Panc1 (cell line): ENCODE measurements at places on chromosomes 16 and 17.

- no peaks in the 10 kb centered on the region for H3K27me3 ChIP-seq
- no peak overlapping the region for H3K4me3 ChIP-seq
- H3K27ac ChIP-seq: no peak overlapping the region
- H3K4me1 ChIP-seq: no peaks in the 10 kb centered on the region
- H3K36me3 ChIP-seq: no peaks in the 10 kb centered on the region
Measured at GRCh38 chr16:66703406-66704215, 7.1 kb upstream of the CMTM4 start.

- H3K27ac ChIP-seq: no peak overlapping the region
- H3K4me1 ChIP-seq: no peaks in the 10 kb centered on the region
- no peaks in the 10 kb centered on the region for H3K27me3 ChIP-seq
- DNase-seq: no peak
- no peaks in the 10 kb centered on the region; the same call in 1 of the 2 replicates for H3K36me3 ChIP-seq
- H3K4me3 ChIP-seq: no peak overlapping the region
Measured at GRCh38 chr17:17080781-17081180, 38.5 kb downstream of the MPRIP start.

GRCh38 chr17:82392941-82393340 is 21.4 kb downstream of the UTS2R start:
- no peaks in the 10 kb centered on the region for H3K27me3 ChIP-seq
- no peaks in the 10 kb centered on the region for H3K36me3 ChIP-seq
- H3K27ac ChIP-seq: no peak overlapping the region
- H3K4me1 ChIP-seq: peaks cover 7% of the 10 kb centered on the region; the same call in 1 of the 2 replicates
- no peak overlapping the region for H3K4me3 ChIP-seq
- no peak for DNase-seq

GRCh38 chr16:11025120-11025531 is 80.8 kb downstream of the CLEC16A start:
- DNase-seq: no peak
- H3K27me3 ChIP-seq: no peaks in the 10 kb centered on the region
- H3K4me3 ChIP-seq: no peak overlapping the region
- no peaks in the 10 kb centered on the region for H3K36me3 ChIP-seq

DNA sequence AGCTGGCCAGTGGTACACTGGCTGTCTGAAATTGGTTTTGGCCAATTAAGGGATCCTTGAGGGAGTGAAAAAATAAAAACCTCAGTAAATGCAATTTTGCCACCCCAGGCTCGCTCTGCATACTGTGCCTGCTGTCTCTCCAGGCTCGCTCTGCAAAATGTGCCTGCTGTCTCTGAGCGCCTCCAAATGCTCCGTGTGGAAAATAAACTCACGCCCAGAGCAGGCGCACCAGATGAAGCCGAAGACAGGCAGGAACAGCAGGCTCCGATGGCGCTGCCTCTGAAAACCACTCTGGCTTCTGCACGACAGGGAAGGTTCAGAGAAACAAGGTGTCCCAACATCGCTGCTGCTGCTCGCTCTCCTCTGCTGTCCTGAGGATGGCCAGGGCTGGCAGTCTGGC is 29.1 kb downstream of the SNN start:
- no peak overlapping the region for H3K4me3 ChIP-seq
- no peak for DNase-seq

- H3K27ac ChIP-seq: peak within 1 kb of the TSS; percentile 92
- H3K36me3 ChIP-seq: no peaks in the 10 kb centered on the region
- peaks cover 33% of the 10 kb centered on the region for H3K4me1 ChIP-seq
- H3K27me3 ChIP-seq: no peaks in the 10 kb centered on the region
Measured at GRCh38 chr16:11586856-11587642, at the start of gene LITAF. Gene LITAF, minus strand, starts transcription at chr16:11586919. Its CDS starts 30,189 bp downstream, at chr16:11556730.

- no peaks in the 10 kb centered on the region for H3K36me3 ChIP-seq
- no peaks in the 10 kb centered on the region for H3K27me3 ChIP-seq
- peaks cover 4% of the 10 kb centered on the region; the same call in 1 of the 2 replicates for H3K4me1 ChIP-seq
- peak; percentile 55 for DNase-seq
- no peak overlapping the region for H3K27ac ChIP-seq
- no peak overlapping the region for H3K4me3 ChIP-seq
Measured at GRCh38 chr17:64622931-64623654, 39.0 kb downstream of the SMURF2 start.

DNA sequence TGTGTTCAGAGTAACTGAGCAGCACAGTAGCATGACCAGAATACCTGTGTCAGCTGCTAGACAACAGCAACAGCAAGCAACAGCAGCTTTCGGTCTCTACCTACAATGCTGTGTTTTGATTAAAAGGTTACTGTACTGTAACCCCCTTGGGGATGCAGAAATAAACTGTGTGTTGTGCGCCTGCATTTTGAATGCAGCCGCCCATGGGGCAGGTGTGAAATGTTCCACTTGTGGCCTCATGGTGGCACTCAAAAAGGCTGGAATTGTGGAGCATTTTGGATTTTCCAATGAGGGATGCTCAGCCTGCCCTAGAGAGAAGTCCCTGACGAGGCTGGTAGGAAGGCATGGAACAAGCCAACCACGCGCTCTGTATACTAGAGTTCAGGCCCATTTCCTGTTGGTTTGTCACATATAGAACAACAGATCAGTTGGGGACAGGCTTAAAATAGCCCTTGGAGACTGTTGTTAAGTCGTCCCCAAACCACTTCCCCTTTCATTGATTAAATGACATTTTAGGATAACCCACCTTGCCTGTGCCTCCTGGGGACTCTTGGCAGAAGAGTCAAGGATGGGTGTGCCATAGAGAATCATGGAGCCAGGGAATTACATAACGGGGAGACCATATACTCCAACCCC is 27.1 kb downstream of the SCPEP1 start:
- H3K4me1 ChIP-seq: no peaks in the 10 kb centered on the region
- H3K27ac ChIP-seq: no peak overlapping the region
- H3K4me3 ChIP-seq: no peak overlapping the region
- DNase-seq: no peak

GRCh38 chr17:43454868-43455267 is 28.9 kb upstream of the DHX8 start:
- H3K27me3 ChIP-seq: no peaks in the 10 kb centered on the region
- no peaks in the 10 kb centered on the region for H3K4me1 ChIP-seq
- H3K4me3 ChIP-seq: no peak overlapping the region

DNA sequence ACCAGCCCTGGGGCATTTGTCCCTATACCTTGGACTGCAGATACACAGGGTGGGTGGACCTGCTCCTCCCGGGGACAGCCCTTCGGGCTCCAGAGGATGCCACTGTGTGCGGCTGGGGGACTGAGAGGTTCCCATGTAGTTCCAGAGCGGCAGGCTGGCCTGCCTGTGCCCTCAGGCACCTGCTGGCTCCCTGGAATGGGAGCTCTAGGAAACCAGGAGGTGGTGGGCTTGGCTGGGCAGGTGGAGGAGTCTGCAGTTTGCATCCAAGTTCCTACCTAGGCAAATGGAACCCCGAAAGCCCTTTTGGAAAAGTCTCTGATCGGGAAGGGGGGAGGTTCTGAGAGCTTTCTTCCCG is 982 bp downstream of the DBNDD1 start:
- H3K4me3 ChIP-seq: peak overlapping the region; percentile 58
- no peak for DNase-seq
- no peaks in the 10 kb centered on the region for H3K27me3 ChIP-seq
- peak overlapping the region; percentile 18; the same call in 1 of the 2 replicates for H3K27ac ChIP-seq
- peaks cover 4% of the 10 kb centered on the region; the same call in 1 of the 2 replicates for H3K36me3 ChIP-seq

- H3K36me3 ChIP-seq: no peaks in the 10 kb centered on the region
- H3K27me3 ChIP-seq: no peaks in the 10 kb centered on the region
- H3K4me3 ChIP-seq: no peak overlapping the region
- peak overlapping the region; percentile 74 for H3K27ac ChIP-seq
- no peaks in the 10 kb centered on the region; the same call in 1 of the 2 replicates for H3K4me1 ChIP-seq
Measured at GRCh38 chr17:70327723-70328122, 158.4 kb downstream of the KCNJ2 start.
